ENCODE measurements at places on chromosomes 13 and 19.

DNA sequence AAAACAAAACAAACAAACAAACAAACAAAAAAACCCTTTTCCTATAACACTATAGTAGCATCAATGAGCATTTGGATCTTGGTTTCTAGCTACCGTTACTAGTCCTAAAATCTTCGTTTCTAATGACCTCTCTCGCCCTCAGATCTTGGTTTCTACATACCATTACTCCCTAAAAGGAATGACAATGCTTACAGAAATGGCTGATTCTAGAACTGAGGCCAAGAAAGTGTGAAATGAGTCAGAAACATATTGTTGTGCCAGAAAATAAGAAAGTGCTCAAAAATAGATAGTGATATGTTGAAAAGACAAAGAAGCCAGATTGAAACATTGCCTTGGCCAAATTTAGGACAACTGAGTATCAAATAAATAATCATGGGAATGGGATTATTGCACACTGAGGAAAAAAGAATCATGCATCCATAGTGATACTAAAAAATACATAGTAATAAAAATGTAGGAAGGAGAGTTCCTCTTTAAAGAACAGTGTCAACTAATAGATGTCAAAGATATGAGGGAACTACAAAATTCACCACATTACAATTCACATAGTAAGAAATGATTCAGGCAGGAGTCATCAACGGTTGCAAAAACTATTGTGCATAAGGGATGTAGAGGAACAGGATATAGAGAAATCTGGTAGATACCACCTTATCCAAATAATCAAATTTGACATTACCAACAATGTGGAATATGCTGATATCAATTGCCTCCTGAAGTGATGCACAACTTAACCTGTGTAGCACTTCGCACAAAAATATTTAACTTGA, 386.6 kb downstream of the DIAPH3 start:
- H3K4me3 ChIP-seq = no peak overlapping the region
- no peak for DNase-seq
- H3K27ac ChIP-seq = no peak overlapping the region
- no peaks in the 10 kb centered on the region for H3K36me3 ChIP-seq
- H3K27me3 ChIP-seq = no peaks in the 10 kb centered on the region

DNA sequence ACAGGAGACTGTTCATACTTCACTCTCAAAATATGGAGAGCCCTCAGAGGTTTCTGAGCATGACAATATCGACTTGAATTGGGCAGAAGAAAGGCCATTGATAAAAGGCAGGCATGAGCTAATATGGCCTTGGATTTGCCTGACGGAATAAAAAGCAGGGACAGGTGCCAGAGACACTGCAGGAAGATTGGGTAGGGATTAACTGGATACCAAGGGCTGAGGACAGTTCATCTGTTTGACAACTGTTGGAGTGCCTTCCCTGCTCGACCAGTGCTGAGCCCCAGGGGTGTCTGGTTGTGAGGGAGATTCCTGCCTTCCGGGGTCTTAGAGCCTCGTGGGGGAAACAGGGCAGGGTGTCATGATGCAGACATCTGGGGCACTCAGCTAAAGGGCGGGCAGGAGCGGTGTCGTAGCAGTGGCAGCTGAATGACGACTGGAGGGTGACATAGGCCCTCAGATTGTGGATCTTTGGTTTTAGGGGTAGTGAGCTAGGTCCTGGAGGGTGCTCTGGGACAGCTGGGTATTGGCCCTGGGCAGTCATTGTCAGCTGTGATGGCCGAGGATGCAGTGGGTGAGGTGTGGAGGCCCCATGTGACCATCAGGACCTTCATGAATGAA, 12.3 kb downstream of the GATAD2A start:
- DNase-seq = no peak
- H3K36me3 ChIP-seq = no peaks in the 10 kb centered on the region
- no peak overlapping the region for H3K4me3 ChIP-seq

GRCh38 chr13:98397861-98398260, 179.0 kb downstream of the STK24 start:
- no peaks in the 10 kb centered on the region for H3K27me3 ChIP-seq
- no peak for DNase-seq
- no peak overlapping the region for H3K27ac ChIP-seq
- no peak overlapping the region for H3K4me3 ChIP-seq
- no peaks in the 10 kb centered on the region for H3K4me1 ChIP-seq
- H3K36me3 ChIP-seq = no peaks in the 10 kb centered on the region

DNA sequence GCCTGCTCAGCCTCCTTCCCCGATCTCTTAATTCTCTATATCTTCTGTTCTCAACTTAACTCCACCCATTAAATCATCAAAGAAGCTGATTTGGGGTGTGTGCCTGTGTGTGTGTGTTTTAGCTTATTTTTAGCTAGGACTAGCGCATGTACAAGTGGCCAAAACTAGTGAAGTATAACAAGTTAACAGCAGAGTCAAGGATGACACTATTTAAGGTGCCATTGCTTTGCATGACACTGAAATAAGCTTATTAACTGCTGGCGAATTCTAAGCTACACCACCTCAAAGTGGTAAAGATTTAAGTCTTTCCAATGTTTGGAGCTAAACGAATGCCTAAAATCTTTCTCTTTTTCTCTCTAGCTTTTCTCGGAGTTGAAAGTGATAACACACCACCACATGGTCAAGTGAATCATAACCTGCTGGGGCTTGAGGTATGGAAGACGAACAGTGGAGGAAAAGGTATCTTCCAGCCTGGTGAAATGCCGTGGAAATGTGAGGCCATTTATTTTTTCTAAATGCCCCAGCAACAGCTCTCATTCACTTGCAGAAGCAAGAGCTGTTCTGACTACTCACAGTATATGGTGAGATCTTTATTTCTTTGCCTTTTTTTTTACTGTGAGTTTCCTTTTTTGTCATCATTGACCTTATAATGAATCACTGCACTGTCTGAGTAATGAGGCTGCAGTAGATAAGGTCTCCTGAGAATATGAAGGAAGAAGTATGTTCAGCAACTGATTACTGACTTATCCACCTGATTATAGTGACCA, 570.3 kb downstream of the PCDH9 start:
- no peaks in the 10 kb centered on the region for H3K36me3 ChIP-seq
- no peaks in the 10 kb centered on the region for H3K4me1 ChIP-seq
- no peak overlapping the region for H3K27ac ChIP-seq
